Activated naive CD4-positive, alpha-beta T cell treated with anti-CD3 and anti-CD28 coated beads, Interleukin-2, amount 50 U/mL, for 72 hours (primary cell): ENCODE measurements at places on chromosomes 7 and 10. TPM values are rescaled to one million over a fixed set of nuclear protein-coding genes. Genes with fewer than 3 reads are reported as not detected.

Gene OPN4
- total RNA-seq = not detected

DNA sequence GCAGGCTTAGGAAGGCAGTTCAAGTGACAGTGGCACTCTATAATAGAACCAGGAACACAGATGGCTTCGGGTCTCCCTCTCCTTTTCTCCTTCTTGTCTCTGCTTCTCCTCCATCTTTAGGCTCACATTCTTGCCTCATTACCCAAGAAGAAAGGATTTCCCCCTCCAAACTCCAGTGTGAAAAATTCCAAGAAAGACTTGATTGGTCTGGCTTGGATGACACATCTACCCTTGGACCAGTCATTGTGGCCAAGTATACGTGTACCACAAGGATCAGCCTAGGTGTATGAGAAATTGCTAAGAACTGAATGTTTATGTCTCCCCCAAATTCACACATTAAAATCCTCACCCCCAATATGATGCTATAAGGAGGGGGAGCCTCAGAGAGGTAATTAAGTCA lies 53.9 kb downstream of the PRTFDC1 start:
- no peak for DNase-seq

- no peak for DNase-seq
Measured at GRCh38 chr10:55550236-55550635, 749.2 kb upstream of the PCDH15 start.

Gene DLG5
- 1.3 TPM for total RNA-seq

Gene H2BK1
- 1.2 TPM for total RNA-seq
